HFFc6 (cell line): ENCODE measurements at places on chromosomes 3 and 15.

GRCh38 chr3:150450916-150451315, 42.8 kb downstream of the TSC22D2 start:
- no peak for DNase-seq

DNA sequence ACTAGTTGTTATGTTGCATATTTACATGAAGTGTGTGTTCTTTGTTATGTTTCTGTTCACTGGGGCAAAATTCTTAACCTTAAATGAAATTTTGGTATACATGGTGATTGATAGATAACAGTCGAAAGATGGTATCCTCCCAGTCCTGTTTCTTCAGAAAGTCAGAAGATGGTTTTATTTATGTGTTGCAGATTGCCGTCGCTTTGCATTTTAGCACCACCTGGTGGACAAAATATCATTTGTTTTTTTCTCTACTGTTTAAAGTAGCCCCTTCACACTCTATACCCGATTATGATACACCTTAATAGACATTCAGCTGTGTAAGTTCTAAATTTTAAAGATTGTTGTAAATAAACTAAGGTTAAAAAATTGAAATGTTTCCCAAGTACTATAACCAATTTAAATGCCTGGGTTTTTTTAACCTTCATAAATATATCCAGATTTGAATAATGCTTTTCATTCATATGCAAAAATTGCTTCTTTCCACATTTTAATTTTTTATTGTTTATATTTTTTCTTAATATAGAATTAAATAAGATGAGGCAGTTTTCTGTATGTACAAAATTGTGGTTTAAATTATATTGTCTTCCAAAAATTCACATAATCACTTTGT, 152.2 kb downstream of the ALCAM start:
- DNase-seq: peak; percentile 64

GRCh38 chr3:52606373-52607085, 70.1 kb downstream of the UQCC5 start:
- peak; percentile 17 for DNase-seq

GRCh38 chr15:42228036-42228435, 19.9 kb upstream of the VPS39 start:
- no peak for DNase-seq
